ENCODE measurements at places on chromosomes 12 and 14. TPM values are rescaled to one million over a fixed set of nuclear protein-coding genes. Genes with fewer than 3 reads are reported as not detected.

DNA sequence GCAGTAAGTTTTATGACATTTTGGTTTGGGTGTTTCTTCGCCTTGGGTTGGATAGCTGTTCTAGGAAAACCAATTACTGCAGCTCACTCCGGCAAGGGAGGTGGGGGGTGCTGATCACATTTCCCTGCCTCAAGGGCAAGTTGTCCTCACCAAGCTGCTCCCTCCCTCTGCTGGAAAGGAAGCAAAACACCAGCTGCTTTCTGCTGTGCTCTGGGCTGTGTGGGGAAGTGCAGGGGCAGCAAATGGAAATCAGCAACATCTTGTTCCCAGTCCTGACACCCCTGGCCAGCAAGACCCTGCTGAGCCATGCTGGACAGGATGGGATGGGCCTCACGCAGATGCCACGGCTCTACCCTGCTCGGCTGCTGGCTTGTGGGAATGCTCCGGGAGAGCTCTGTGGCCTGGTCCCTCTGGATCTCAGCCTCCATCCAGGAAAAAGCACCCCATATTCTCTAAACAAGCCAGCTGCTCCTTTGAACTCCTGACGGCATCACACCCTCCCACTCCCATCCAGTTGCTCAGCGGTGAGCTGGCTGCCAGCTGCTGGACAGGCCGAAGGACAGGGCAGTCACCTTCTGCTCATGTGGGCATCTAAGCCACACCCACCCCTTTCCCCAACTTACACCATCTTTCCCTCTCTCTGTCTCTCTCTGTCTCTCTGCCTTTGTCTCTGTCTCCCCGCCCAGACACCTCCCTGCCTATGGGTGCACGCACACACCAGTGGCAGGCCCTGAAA lies 52.4 kb upstream of the EIF5 start:
- DNase-seq = peak; percentile 56

- DNase-seq = no peak
These were observed 24.3 kb downstream of the PPM1H start for GRCh38 chr12:62910549-62911169.

- no peak for DNase-seq
These were observed 37.6 kb upstream of the APPL2 start for GRCh38 chr12:105273601-105274000.

GRCh38 chr12:94987801-94988200 lies 15.7 kb downstream of the NDUFA12 start:
- DNase-seq = no peak

DNA sequence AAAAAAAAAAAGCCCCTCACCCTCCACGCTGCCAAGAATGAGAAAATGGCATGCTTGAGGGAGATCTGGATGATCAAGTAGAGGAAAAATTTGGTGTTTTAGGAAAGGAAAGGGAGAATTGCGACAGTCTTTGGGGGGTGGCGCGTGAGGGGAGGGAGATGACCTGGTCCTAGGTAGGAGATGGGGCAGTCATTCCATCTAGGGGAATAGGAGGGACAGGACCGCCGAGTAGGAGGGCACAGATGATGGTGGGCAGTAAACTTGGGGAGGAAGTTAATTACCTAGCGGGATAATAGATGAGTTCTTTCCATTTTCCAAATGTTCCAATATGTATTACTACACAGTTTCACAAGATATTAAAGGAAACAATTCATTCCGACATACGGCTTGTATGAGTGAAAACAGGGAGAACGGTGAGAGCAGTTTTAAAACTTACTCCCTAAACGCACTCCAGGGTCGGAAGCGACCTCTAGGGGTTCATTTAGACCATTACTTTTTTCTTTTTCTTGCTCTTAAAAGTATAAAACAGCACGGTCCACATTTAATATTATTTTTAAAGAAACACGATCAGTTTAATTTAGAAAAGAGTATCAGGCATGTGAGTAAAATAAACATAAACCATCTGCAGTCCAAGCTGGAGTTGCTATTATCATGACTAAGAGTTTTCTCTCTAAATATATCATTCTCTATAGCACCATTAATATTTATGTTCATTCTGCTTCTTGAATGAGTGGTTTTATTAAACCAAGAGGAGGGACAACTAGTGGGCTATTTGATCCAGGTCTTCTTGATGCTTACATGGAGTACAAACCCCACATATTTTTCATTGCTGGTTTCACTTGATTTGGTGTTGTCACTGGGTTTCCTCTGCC lies 3.0 kb upstream of the FNTB start:
- DNase-seq = no peak

Gene ASPG
- 1.2 TPM for total RNA-seq
